Fibroblast of mammary gland (primary cell): ENCODE measurements at places on chromosomes 2 and 18.
A peak's percentile ranks its signal among the peaks of the same experiment; 100 is the strongest.

GRCh38 chr18:64365106-64365505 is 216.2 kb upstream of the LINC00305 start:
- DNase-seq = no peak

GRCh38 chr18:49023271-49023937 is 72.6 kb upstream of the SMAD7 start:
- no peak for DNase-seq

DNA sequence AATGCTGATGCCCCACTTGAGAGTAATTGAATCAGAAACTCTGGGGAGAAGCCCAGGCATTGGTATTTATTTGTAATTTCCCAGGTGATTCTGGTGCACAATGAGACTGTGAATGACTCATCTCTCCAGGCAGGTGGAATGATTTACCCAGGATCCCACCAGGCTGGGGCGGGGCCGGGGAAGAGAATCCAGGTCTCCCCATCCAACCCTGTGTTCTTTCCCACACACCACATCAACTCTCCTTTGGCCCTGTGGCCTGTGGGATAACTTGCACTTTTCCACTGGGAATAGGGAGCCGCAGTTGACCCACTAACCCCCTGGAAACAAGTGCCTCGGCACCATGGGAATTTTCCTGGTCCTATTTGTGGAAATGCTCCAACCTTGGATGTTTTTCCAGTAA is 409.8 kb downstream of the ZNF521 start:
- DNase-seq = no peak

- peak; percentile 95 for DNase-seq
Measured at GRCh38 chr2:226802573-226802972, 3.0 kb upstream of the IRS1 start.

DNA sequence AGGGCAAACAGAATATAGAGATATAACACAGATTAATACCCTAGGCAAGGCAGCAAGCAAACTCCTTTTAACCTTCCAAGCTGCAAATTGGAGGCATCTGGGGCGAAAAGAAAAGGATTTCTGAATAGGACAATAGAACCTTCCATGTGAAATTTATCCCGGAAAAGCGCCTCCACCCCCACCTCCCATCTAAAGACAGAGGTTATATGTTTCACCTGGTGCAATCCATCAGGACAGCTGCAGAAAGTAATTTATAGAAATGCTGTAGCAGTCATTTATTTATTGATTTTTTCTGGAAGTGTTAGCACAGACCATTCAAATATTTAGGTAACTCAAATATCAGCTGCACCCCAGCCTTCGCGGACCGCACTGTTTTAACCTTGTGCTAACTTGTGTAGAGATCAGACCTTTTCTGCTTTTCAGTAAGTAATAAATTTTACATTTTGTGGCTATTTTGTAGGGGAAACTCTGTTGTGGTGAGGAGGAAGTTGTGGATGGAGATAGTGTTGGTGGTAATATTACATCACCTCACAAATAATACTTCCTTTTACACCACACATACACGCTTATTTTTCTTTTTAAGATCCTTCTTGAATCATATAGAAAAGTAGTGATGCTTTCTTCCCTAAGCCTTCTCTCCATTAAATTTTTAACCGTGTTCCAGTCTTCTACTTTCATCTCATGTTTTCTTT is 919.3 kb upstream of the CDH2 start:
- DNase-seq = no peak

GRCh38 chr2:189851174-189851826 is 67.0 kb downstream of the PMS1 start:
- no peak for DNase-seq

DNA sequence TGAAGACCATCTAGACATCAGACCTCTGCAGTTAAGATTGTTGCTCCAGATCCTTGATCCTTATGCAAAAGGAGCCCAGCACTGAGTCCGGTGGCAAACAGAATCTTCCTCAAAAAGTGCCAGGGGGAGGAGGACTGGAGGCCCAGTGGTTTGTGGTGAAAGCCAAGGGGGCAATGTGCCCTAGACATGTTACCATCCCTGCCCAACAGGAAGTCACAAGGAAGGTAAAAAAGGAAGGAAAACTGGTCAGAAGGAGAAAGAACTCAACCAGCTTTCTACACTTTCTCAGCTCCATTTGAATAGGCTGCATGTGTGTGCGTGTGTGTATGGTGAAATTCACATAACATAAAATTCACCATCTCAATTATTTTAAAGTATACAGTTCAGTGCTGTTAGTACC is 25.0 kb upstream of the KDM3A start:
- no peak for DNase-seq

DNA sequence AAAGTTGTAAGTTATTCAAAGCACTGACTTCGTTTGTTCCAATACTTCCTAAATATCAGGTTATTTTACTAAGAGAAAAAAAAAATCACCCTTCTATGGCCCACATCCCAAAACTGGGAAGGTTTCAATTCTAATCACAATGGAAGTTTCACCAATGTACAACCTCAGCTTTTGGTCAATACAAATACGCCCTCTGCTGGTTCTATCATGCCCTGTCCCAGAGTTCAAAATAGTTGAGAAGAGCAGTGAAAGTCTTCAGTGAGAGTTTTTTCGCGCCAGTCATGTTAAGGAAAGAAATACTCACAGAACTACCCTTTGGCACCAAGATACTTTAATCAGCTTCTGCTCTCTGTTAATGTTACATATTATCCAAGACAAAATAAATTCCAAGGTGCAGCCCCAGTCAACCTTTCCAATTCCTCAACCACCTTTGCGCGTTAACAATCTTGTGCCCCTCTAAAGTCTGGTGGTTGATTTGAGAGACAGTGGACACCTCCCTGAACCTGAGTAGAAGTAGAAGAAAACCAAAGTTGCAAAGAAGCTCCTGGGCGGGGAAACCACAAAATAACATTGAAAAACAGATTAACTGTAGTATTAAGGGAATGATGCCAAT is 59.9 kb downstream of the SUMO1 start:
- DNase-seq = peak; percentile 75
